Fibroblast of villous mesenchyme (primary cell): ENCODE measurements at places on chromosomes 16 and 17. TPM values are rescaled to one million over a fixed set of nuclear protein-coding genes. Genes with fewer than 3 reads are reported as not detected.

DNA sequence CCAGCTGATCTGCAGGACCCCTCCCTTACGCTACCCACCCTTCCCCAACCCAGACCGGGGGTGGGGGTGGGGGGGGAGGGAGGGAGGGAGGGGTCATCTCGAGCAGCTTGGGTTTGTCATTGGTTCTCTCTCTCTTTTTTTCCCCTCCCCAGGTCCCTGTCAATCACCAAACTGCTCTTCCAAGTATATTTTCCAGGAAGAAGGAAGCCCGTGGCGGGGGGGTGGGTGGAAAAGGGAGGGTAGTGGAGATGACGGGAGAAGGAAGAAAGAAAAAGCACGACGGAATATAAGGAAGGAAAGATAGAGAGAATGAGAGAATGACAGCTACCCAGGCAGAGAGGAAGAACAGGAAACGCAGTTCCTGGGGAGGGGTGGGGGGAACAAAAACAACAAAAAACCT, 17.9 kb downstream of the SALL1 start:
- DNase-seq: no peak

GRCh38 chr17:79532107-79532790, 78.6 kb downstream of the RBFOX3 start:
- no peak for DNase-seq

GRCh38 chr16:81106826-81107503, 10.8 kb upstream of the GCSH start:
- no peak for DNase-seq

DNA sequence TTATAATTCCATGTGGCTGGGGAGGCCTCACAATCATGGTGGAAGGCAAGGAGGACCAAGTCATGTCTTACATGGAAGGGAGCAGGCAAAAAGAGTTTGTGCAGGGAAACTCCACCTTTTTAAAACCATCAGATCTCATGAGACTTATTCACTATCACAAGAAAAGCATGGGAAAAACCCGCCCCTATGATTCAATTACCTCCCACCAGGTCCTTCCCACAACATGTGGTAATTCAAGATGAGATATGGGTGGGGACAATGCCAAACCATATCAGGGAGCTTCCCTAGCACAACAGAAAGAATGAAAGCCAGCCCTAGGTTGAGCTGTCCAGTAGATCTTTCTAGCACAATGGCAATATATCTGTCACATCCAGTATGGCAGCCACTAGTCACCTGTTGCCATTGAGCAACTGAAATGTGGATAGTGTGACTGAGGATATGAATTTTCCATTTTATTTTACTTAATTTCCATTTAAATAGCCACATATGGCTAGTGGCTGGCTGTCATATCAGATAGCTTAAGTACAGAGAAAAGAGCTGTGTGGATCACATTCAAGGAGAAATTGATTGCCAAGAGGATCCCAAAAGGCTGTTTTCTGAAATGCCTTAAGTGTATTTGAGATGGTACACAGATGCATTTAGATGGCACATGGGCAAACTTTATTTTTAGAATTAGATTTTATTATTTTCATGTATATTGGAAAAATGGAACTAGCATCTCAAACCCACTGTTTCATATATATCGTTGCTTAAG, 273.0 kb downstream of the GRIN2A start:
- no peak for DNase-seq

GRCh38 chr16:24967074-24967473, 48.1 kb downstream of the ARHGAP17 start:
- DNase-seq: no peak

PYY gene
- not detected in 2 replicates for total RNA-seq
